Stimulated activated CD4-positive, alpha-beta T cell treated with anti-CD3 and anti-CD28 coated beads, Interleukin-4, amount 100 ng/mL, for 4 hours (primary cell): ENCODE measurements at places on chromosomes 7 and 10.
A peak's percentile ranks its signal among the peaks of the same experiment; 100 is the strongest.

DNA sequence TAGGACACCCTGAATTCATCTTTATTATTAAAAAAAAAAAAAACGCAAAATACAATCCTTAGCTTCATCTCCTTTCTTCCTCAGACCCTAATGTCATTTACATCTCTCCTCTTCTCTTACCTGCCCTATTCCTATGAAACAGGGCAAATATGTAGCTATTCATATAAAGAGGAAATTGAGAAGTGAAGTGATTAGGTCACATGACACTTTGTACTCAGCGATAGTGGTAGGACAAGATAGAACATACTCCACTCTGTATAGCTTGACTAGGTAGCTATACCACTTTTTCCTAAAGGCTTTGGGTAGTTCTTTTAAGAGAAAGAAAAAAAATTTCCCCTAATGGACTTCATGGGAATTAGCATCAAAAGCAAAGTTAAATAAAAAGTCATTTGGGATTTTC lies 6.2 kb upstream of the CELF2 start:
- DNase-seq, result no peak

DNA sequence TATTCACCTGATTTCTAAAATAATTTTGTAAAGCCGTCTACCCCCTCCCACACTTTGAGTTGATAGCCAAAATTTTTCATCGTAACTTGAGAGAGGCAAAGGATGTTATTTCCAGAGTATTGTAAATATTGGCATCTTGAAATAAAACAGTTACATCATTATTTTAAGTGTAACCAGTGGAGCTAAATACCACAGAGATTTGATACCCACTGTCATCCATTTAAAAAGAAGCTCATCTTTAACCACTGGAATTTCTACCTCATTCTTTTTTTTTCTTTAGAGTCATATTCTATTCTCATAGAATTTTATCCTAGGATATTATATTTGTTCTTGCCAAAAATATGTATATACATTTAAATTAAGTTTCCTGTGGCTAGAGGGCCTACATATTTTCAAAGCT lies 48.6 kb downstream of the CAMK1D start:
- no peak for DNase-seq

- DNase-seq, result no peak
Observed at GRCh38 chr10:111785921-111786320, 397.6 kb downstream of the GPAM start.

DNA sequence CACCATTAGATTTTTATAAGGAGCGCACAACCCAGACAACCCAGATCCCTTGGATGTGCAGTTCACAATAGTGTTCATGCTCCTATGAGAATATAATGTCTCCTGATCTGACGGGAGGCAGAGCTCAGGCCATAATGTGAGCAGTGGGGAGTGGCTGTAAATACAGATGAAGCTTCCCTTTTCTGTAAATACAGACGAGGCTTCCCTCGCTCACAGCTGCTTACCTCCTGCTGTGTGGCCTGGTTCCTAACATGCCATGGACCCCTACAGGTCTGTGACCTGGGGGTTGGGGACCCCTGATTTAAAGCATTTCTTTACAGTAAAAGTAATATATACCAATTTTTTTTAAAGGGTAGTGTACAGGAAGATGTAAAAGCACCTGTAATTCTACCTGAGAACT lies 33.2 kb downstream of the HELLS start:
- no peak for DNase-seq

DNA sequence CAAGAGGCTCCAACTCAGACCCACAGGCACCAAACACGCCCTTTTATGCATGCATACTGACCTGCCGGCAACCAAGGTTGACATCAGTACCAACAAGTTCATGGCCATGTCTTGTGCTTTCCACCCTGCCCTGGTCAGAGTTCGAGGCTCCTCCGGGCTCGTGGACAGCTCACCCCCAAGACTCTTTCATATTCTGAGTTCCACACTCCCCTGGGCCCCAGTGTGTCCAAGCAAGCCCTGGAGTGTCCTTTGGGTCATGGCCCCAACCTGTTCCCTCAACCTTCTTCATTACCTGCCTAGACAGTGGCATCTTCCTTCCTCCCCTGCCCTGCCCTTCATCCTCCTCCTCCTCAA lies 40.5 kb downstream of the HIF1AN start:
- no peak for DNase-seq

DNA sequence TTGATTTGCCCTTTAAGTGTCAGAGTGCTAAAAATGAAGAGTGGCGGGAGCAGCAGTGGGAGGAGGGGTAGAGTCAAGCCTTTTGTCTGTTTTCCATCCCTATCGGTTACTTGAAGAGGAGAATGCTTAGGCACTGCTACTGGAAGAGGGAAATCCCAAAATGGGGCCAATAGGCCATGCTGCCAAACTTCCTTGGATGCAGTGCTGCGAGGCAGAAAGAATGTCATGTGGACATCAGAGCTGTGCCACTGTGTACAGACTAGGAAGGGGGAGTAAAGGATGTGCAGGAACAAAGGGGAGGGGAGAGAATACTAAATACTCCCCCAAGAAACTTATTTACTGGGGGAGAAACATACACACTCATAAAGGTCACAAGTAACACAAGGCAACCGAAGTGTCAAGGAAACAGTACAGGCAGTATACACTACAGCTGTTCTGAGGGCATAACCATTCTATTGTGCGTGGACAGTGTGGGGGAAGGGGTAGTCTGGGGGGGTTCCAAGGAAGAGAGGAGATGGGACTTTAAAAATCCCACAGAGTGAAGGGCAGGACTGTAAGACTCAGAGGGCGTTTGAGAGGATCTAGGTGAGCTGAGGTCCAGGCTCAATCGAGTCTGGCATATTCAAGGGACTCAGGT lies 228.7 kb upstream of the PLXNA4 start:
- DNase-seq, result no peak

DNA sequence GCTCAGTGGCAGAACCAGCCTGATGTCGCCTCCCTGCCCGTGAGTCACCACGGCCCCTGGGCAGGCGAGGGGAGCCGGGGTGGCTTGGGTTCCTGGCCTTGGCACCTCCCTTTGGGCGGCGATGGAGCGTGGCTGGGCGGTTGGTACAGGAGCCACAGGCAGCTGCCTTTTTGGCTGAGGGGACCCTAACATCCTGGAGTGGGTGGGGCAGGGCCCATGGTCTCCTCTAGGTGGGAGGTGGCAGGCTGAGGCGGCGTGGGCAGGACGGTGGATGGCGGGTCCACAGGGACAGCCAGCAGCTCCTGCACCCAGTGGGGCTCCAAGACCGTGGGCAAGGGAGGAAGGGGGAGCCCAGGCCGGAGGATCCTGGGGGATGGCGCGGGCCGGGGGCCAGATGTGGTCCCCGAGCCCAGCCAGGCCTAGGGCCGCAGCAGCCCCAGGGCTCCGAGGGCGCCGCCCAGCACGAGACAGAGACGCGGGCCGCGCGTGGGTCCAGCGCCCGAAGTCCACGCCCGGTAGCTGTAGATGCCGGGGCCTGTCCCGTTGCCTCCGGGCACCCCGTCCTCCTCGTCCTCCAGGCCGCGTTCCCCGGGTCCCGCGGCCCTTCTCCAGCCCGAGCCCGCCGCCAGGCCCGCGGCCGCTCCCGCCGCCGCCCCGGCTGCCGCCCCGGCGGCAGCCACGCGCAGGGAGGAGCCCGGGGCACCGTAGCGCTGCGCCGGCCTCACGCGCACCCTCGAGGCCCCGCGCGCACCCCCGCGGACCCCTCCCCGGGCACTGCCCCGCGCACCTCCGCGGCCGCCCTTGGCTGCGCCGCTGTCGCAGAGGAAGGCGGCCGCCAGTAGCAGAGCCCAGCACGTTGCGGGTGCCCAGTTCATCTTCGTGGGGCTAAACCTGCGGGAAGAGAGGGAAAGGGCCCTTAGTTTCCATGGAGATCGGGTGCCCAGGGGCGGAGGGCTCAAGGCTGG lies 1.3 kb downstream of the SPRN start:
- no peak for DNase-seq

GRCh38 chr10:13422800-13423199 lies 74.7 kb upstream of the SEPHS1 start:
- no peak for DNase-seq

DNA sequence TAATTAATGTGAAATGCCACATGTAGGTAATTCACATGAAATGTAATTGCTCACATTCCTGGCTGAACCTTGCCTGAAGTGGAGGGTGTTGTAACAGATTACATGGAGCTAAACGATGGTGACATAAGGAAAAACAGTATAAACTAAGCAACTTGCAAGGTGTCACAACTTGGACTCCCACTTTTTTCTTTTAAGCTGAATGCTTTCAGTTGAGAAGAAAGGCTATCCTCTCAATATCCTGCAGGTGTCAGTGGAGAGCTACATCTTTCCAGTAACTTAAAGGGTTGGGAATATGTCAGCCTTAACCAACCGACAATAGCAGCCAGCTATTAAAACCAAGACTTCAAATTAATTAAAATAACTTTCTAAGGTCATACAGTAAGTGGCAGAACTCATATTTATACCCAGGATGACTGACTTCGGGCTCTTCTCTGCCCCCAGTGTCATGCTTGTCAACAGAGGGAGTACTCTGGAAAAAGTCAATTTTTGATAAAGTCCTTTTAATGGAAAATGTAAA lies 33.7 kb downstream of the NRBF2 start:
- DNase-seq, result no peak

- DNase-seq, result peak; percentile 6
Observed at GRCh38 chr7:17301471-17302456, 3.3 kb downstream of the AHR start.

GRCh38 chr10:1412531-1413189 lies 324.7 kb downstream of the ADARB2 start:
- no peak for DNase-seq

DNA sequence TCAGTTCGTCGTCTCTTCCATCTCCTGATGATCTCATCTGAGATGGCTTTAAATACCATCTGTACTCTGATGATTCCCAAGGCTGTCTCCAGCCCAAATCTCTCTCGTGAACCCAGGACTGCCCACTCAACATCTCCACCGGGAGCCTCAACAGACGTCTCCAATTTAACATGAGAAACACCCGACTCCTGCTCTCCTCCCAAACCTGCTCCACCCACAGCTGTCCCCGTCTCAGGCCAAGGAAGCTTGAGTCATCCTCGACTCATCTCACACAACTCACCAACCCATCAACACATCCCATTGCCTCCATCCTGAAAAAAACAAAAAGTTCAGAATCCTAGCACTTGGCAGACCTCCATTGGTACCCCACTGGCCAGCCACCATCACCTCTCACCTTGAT lies 29.7 kb upstream of the CALN1 start:
- DNase-seq, result no peak

DNA sequence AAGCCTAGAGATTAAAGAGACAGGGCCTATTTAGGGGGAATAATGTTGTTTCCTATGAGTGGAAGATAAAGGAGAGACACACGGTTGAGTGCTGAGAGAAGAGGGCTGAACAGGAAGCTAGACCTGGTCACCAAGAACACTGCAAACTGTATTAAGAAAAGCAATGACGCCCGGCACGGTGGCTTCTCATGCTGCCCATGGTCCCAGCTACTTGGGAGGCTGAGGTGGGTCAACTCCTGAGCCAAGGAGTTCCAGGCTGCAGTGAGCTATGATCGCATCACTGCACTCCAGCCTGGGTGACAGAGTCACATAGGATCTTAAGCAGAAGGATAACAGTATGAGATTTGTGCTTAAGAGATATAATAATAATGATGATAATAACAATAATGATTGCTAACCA lies 19.7 kb upstream of the OTUD1 start:
- DNase-seq, result no peak

DNA sequence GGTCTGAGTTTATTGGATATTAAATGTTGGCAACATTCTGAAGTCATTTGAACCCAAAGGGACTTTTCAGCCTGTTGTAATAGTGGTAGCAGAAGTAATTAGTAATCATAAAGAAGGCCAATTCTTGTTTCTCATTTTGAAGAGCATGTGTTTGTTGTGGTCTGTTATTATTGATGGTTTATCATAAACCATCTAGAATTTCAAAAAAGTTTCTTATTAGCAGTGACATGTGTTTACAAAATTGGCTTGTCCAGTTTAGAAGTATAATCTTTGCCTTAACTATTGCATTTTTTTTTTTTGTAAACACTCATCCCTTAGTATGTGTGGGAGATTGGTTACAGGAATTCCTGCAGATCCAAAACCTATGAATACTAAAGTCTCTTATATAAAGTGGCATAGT lies 177.8 kb downstream of the BBS9 start:
- no peak for DNase-seq

GRCh38 chr7:157974678-157975230 lies 612.9 kb downstream of the PTPRN2 start:
- no peak for DNase-seq

DNA sequence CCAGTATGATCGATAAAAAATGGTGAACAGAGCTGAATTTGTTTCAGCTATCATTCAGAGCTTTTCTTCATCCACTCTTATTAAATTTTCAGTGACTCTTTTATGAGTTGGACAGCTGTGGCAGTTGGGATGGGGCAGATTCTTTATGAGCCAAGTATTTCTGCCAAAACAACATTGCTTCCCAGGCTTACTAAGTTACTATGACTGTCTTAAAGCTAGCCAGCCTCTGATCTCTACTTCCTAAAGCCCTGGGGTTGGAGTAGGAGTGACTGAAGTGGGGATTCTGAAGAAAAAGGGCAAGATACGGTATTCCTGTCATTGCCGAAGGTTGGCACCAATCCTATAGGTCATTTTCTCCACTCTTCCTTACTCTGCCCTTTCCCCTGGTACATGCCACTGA lies 12.7 kb downstream of the RPP30 start:
- DNase-seq, result no peak

- DNase-seq, result peak; percentile 37
Observed at GRCh38 chr10:62373995-62374861, at the start of gene ZNF365. TSS of gene ZNF365 (plus strand) at chr10:62374369. CDS start at chr10:62376194, 1,825 bp downstream.

DNA sequence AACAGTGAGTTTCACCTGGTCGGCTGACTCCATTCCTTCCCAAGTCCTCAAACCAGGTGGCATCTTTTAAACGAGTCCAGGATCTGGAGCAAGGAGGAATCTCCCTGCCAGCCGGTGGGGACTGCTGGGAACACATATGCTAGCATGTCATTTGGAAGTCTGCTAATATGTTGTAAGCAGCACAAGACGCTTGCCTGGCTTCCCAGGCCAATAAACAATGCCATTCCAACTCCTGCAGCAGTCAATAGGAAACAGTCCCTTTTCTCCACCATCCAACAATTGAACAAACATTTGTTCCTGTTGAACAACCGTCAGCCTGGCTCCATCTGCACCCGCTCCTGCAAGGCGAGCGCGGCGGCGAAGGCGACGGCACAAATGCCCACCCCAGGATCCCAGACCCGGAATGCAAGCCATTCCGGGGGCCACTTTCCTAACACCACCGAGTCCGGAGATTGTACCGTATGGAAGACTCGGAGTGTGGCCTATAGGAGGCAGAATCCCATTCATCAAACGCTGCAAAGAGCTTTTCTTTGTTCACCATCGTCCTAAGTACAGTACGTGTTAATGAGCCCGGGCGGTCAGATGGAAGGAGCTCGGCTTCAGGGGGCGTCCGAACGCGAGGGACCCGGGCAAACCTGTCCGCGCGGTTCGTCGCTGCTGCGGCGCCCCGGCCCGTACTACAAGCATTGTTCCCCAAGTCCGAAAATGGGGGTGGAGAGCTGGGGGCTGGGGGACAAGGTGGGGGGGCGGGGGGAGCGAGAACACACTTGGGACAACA lies 1.6 kb downstream of the FAM53B start:
- no peak for DNase-seq
